ENCODE measurements at places on chromosomes 1 and 21. TPM values are rescaled to one million over a fixed set of nuclear protein-coding genes. Genes with fewer than 3 reads are reported as not detected.

- no peak for DNase-seq
Measured at GRCh38 chr1:212589446-212589845, 19.1 kb upstream of the ATF3 start.

DNA sequence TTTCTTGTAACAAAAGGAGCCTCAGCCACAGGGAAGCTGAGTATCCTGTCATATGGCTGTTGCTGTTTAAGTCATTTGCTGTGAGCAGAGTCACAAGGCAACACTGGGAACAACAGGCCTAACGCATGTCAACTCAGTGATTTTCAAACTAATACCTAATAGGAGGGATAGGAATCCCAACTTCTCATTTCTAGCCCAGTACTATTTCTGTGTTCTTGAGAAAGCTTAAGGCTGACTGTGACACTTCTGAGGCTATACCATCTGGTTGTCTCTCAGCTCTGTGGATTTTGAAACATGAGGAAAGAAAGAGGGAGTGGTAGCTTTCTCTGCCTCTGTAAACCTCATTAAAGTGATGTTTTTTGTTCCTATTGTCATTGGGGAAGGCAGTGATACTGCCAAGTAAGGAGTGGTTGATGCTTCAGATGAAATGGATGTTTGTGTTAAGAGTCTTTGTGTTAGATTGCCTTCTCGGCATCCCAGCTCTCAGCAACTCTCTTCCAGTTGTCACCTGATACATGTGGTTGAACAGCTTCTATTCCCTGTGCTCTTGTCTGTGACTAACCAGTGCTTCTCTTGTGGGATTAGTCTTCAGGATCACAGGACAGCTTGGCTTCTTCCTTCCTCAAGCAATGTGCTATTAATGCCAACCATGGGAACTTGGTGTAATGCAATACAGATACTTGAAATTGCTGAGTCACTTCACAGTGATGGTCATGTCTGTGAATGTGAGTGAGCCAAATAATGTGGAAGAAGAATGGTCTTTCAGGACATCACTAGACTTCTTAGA lies 166.8 kb upstream of the IVNS1ABP start:
- no peak for DNase-seq

- no peak for DNase-seq
Measured at GRCh38 chr1:78101514-78101913, 55.7 kb downstream of the GIPC2 start.

DNA sequence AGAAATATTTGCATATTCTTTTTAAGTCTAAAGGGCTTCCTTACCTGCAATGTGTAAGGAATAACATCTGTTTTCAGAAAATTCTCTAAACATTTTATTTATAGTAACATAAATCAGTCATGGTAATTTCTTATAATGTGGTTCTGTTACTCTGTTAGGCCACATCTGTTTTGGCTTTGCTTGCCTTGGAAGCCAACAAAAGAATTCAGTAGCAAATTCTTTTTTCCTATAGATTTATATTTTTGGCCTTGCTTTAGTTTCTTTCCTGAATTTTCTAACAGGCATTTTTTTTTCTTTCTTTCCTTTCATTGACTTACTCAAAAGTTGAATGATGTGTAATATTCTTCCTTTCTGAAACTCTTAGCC lies 72.2 kb downstream of the OSBPL9 start:
- DNase-seq, result no peak

Gene NBPF19
- 10.1 TPM for total RNA-seq

DNA sequence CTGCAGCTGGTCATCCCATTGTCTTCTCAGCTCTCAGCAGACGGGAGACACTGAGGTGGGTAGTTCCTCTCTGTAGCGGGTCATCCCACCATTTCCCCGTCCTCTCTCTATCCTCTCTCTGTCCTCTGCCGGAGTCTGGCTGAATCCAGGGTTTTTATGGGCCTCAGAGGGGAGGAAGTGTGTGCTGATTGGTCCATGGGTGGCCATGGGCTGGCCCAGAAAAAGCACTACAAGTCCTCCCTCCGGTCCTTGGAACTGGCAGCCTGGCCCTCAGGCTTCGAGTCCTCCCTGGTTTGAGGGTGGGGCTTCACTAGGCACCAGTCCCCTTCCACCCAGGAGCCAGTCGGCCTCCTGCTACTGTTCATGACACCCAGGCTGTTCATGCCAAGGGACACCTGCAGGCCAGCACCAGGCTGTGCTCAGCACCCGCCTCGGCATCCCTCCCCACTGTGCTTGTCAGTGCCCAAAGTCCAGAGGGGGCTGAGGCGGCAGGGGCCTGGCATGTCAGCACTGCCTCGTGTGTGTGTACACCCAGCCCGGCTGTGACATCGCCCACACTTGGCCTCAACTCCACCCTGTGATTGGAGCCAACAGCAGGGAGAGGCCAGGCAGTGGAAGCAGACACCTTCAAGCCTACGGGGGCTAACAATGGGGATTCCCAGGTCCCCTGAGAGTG lies 23.0 kb upstream of the LRRC8C start:
- no peak for DNase-seq

- no peak for DNase-seq
Measured at GRCh38 chr1:159492575-159493323, 43.1 kb downstream of the OR10J5 start.

Gene TFF2
- total RNA-seq, result 0.33 TPM

DNA sequence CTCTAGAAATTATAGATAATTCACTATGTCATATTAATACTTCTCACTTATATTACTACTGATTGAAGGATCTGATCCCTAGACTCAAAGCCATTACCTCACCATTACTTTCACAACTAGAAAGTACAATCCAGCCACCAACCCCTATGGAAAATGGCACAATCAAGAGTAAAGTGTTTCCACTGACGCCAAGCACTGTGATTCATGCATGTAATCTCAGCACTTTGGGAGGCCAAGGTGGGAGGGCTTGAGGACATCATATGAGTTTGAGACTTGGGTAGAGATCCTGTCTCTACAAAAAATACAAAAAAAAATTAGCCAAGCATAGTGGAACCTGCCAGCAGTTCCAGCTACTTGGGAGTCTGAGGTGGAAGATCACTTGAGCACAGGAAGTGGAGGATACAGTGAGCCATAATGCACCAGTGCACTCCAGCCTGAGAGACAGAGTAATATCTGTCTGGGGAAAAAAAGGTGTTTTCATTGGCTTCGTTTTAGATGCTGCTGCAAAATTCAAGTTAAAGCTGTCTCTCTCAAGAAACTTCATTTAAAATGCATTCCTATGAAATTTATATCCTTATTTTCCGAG lies 126.5 kb downstream of the AKT3 start:
- DNase-seq, result no peak

GRCh38 chr1:100045206-100045605 lies 75.4 kb downstream of the SLC35A3 start:
- DNase-seq, result no peak

Gene KCNE2
- total RNA-seq, result 0.44 TPM

- no peak for DNase-seq
Measured at GRCh38 chr21:14957836-14958235, 107.0 kb downstream of the NRIP1 start.

- DNase-seq, result no peak
Measured at GRCh38 chr1:228245111-228245510, 37.3 kb downstream of the OBSCN start.

GRCh38 chr1:42420911-42421585 lies 34.8 kb downstream of the ZMYND12 start:
- DNase-seq, result no peak

GRCh38 chr1:115815694-115816093 lies 25.2 kb downstream of the NHLH2 start:
- DNase-seq, result no peak

Gene SPRR1A
- total RNA-seq, result not detected

Gene COL6A1
- total RNA-seq, result 221 TPM

Gene SPOCD1
- 3.7 TPM for total RNA-seq

DNA sequence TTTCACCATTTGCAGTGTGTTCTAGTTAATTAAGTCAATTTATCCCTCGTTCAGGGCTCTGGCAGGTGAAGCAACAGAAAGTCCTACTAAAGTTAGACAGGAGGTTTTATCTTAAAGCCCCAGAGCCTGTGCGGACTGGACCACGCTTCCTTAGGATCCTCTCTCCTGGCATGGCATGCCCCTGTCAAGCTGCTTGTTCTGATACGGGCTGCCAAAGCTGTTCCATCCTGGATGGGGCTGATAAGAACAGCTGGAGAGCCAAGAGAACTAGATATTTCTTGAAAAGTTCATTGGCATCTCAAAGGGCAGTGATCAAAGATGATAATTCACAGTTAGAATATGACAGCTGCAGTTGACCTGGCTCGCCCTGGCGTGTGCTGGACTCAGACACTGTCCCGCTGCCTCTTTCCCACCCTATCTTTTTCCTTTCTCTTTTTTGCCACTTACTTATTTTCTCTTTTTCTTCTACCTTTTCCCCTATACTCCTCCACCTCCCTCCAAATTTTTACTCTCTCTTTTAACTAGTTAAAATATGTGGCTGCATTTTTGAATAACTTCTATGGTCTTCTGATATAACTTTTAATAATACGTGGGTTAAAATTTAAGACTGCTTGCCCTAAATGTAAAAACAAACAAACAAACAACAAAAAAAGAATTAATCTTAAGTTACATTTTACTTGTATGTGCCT lies 96.7 kb downstream of the ABCA4 start:
- no peak for DNase-seq

DNA sequence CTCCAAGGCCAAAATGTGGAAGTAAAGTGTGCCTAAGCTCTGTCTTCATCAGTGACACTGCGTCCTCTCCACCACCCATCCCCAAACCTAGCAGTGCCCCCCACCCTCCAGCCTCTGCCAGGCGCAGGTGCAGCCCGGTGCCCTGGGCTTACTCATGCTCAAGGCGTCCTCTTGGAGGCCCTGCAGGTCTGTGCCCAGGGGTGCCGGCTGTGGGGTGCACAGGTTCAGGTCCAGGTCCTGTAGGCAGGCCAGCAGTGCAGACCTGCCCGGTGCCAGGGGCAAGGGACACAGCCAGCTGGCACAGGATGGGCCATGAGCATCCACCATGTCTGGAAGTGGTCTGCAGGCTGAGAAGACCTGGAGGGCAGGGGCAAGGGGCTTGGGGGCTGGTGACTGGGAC lies 5.1 kb downstream of the ZNF683 start:
- no peak for DNase-seq

Gene UBASH3A
- 0.09 TPM for total RNA-seq

GRCh38 chr21:34843562-34843961 lies 174.8 kb downstream of the CLIC6 start:
- DNase-seq, result no peak

GRCh38 chr1:88825721-88826120 lies 65.6 kb downstream of the GTF2B start:
- DNase-seq, result no peak

DNA sequence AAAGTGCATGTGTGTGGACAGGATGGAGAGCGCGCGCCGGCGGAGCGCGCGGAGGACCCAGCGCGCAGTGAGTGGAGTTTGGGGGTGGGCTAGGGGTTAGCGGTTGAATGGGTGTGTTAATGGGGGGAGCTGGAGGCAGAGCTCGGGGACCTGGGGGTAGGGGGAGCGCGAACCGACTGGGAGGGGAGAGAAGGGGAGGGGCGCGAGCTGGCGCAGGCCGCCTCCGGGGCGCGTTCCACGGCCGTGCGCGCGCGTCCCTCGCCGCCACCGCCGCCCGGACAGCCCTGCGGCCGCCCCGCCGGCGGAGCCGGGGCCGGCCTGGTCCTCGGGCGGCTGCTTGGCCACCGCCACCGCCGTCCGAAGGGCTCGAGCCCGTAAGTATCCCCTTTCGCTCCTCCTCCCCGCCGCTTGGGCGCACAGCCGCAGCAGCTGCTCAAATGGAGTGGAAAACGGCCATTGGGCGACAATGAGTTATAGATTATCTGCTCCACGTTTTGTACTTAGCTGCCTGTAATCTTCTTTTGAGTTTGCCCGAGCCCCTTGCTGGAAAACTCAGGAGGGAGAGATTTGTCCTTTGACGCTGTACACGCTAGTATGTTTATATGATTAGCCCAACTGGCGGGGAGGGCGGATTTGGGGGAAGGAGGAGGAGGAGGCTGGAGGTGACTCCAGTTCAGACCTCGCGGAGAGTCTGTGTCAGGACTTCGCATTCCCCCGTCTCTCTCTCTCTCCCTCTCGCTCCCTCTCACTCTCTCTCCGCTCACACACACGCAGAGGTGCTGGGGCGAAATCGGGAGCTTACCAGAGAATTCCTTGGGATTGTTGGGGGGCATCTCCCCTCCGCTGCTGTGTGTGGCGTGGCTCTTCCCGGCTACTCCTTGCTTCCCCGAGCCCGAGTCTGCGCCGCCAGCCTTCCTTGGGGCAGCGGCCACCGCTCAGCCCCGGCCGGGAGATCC lies at the start of gene ADGRL2:
ADGRL2 (plus strand) TSS at position 240 of the 956 bp plus-strand sequence. CDS start 36,051 bp downstream, outside the sequence.
- DNase-seq, result peak; percentile 78

DNA sequence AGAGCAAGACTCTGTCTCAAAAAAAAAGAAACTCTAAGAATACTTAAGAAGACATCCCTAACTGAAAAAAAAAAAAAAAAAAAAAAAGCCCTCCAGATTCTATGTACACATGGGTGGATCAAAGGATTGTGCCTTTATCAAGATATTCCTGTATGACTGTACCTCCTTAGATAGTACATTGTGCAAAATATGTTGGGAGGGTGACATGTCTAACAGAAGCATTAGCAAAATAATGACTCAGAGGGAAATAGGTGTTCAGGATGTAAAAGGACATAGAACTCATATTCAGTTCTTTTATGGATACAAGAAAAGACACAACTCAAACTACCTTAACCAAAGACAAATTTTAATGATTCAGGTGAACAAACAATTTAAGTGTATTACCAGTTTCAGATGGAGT lies 269.8 kb upstream of the KAZN start:
- DNase-seq, result no peak

DNA sequence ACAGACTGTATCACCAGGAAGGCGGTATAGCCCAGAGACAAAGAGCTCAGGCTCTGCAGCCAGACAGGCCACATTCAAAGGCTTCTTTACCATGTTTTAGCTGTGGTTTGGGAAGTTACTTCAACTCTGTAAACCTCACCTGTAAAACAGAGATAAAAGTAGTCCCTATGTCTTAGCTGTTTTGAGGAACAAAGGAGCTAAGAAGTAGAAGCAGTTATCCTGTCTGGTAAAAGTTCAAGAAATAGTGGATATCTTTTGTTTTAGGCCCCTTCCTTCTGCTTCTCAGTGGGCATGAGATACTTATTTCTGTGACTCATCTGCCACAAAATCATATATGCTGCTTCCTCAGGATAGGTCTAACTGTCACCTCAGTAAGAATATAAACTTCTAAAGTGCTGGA lies 6.5 kb downstream of the CD34 start:
- no peak for DNase-seq

GRCh38 chr1:205452933-205453332 lies 2.9 kb downstream of the BLACAT1 start:
- DNase-seq, result no peak

Gene CFHR5
- not detected for total RNA-seq

DNA sequence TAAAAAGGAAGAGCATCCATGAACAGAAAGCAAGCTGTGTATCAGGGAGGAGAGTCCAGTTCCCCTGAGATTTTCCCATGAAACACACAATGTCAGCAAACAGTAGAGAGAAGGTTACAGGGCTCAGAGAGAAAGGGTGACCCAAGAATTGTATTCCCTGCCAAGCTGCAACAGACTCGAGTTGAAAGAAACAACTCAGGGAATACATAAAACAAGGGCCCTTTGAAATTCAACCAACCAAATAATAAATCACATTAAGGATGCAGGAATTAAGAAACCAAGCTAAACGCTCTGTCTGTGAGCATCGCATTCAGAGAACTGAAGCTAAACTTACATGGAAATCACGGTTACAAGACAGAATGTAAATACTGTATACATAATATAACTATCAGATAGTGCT lies 20.2 kb downstream of the S100A16 start:
- no peak for DNase-seq
